ENCODE measurements at places on chromosomes 3 and 15. TPM values are rescaled to one million over a fixed set of nuclear protein-coding genes. Genes with fewer than 3 reads are reported as not detected.

DNA sequence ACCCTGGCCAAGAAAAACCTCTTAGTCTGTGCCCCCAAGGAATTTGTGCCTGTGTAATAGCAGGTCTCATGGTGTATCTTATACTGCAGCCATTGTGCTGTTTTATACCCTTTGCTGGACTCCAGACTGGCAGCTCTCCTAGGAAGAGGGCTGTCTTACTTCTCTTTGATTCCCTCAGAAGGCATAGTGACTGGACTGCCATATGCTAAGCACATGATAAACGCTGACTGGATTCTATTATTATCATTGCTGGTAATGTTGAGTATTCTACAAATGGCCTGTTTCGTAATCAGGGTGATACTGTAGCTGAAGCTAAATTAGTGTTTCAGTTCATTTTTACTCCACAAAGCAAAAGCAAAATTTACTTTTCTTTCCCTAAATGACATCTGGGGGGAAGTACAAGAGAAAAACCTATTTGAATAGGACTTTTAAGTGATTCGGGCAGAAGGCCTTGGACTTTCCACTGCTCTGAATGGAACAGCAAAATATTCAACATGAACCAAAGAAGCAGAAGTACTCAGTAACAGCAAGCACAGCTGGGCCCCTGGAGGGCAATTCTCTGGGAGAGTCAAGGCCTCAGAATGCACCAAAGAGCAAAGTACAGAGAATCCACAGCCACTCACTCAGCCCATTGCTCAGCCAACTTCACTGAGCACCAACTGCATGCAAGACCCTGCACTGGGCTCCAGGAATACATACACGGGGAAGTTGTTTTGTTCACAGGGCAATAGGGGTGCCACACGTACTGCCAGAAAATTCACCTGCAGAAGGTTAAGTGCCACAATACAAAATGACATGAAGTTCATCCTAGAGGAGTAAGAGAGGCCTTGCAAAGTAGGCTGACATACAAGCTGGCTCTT is 7.9 kb upstream of the BCL2A1 start:
- no peak for DNase-seq

- DNase-seq = no peak
These were observed 735 bp downstream of the STIMATE start for GRCh38 chr3:52896613-52897012.

DNA sequence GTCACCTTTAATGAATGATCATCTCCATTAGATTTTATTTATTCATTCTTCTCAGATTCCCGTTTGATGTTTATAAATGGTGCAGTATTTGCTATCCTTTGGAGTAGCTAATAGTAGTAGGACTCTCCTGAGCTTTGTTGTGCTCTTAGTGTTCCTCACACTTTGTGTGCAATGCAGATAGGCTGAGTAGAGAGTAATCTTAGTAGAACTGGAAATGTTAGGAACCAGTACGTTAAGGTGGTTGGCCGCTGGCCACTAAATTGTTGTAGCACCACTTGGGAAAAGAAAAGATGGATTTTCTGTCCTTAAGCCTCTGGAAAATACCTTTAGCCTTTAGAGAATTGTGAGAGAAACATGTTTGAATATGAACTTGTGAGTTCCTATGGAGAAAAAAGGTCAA is 19.9 kb upstream of the EBLN2 start:
- DNase-seq = no peak

- no peak for DNase-seq
These were observed 178.2 kb upstream of the CGNL1 start for GRCh38 chr15:57198131-57198530.

- DNase-seq = no peak
These were observed 27.8 kb upstream of the AP4E1 start for GRCh38 chr15:50880651-50881114.

DNA sequence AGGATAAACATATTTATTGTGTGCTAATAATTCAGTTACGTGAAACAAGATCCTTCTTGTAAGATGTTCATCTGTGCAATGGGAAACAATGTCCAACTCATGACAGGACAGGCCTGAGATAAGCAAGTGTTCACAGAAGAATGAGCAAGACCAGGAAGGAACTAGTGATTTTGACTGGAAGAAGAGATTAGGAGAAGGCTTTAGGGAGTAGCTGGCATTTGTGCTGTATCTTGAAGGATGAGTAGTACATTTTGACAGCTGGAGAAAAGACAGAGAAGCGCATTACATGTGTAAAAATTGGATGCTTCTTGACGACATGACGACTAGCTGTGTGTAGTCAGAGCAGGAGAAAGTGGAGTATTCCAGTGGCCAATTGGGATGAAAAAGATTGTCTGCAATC is 48.4 kb downstream of the GBE1 start:
- no peak for DNase-seq

DNA sequence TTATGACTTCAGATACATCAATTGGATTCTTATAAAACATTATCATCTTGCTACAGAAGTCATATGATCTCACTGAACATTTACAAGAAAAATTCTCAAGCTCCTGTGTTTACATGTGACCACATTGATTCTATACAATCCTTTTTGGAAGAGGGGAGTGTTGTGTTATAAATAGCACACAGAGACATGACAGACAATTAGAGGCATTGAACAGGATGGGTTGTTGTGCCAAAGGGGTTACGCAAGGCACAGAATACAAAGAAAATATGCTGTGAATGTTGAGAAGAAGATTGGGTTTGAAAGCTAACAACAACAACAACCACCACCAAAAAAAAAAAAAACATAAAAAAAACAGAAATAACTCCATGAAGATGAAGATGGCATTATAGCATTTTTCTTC is 32.5 kb upstream of the TBL1XR1 start:
- DNase-seq = no peak

DNA sequence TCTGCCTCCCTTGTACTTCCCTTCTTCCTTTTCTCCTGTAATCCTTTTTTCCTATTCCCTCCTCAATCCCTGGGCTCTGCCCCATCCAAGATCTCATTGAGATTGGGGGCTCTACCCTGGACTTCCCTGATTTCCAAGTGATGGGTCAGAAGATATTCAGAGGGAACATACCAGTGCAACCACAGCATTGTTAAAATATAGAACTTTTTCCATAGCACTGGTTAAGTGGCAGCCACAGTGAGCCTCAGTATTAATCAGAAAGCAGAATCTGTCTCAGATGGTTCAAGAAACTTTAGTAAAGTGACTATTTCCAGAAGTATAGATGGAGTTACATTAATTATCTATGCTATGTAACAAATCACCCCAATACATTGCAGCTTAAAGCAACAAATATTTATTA is 18.7 kb upstream of the SCN10A start:
- no peak for DNase-seq

GRCh38 chr15:72369964-72370363 is 5.8 kb downstream of the HEXA start:
- no peak for DNase-seq

- peak; percentile 62 for DNase-seq
These were observed 28.5 kb downstream of the BTD start for GRCh38 chr3:15629860-15630597.

DNA sequence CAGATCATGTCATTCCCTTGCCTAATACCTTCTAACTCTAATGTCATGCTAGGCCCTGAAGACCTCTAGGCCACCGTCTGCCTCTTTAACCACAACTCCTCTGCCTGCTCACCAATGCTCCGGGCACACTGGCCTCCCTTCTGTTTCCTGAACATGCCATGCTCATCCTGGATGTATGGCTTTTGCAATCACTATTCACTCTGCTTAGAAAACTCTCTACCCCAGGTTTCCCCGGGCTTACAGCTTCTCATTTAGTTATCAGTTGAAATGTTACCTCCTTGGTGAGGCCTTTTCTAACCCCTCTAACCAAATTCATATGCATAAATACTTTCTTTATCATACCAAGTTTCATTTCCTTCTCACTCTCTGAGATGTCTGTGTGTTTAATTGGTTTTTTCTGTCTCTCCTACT is 727.8 kb upstream of the CFAP20DC start:
- DNase-seq = no peak

DNA sequence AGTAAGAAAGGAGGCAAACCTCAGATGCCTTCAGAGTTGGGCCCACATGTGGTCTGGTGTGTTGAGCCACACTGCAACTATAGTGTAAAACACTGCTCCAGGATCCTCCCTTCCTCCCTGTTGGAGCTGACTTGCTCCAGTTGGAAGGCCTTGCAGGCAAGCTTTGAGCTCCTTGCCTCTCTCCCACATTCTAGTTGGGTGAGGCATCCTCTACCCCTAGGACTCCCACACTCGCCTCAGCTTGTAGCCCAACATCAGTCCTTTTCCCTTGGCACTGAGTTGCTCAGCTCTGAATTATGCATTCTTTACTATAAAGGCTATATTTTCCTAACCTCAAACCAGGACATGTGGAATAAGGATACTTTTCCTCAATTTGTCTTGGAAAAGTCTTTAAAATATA is 143.9 kb downstream of the NECTIN3 start:
- no peak for DNase-seq

DNA sequence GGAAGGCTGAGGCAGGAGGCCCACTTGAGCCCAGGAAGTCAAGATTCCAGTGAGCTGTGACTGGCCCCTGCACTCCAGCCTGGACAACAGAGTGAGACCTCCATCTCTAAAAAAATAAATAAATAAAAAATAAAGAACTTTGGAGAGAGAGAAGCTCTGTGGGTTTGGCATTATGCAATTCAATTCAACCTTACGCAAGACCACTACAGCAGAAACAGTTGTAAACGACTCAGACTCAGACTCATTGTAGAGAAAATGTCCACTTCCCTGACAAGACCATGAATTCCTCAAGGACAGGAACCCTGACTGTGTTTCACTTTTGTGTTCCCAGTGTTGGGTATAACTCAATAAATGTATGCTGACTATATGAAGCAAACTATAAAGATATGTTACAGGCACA is 90.3 kb upstream of the C3orf80 start:
- DNase-seq = no peak

- DNase-seq = no peak
These were observed 16.3 kb upstream of the IQCF2 start for GRCh38 chr3:51845129-51845528.

DNA sequence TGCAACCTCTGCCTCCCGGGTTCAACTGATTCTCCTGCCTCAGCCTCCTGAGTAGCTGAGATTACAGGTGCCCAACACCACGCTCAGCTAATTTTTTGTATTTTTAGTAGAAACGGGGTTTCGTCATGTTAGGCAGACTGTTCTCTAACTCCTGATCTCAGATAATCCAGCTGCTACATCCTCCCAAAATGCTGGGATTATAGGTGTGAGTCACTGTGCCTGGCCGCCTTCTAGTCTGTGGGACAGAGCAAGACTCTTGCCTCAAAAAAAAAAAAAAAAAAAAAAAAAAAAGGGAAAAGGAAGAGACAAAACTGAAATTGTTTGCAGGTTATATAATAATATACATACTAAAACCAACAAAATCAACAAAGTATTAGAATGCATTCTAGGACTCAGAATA is 215.2 kb downstream of the PCCB start:
- no peak for DNase-seq

GRCh38 chr3:58215317-58216025 is 4.7 kb upstream of the DNASE1L3 start:
- DNase-seq = no peak

DNA sequence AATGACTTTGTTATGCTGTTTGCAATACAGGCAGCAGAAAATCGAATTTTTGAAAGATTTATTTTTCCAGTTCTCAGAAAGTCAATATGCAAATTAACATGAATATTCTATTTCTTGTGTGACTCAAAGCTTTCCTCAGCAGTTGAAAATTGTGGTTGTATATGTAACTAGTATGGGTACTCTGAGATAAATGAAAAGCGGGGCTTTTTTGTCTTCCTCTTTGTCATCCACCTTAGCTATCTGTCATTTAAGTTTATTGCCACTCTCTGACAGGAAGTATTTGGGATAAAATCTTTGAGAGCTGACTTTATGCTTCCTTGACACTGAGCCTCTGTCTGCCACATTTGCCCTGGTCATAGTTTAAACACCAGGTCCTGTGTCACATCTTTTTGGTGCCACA is 91.5 kb downstream of the ATG7 start:
- no peak for DNase-seq

DNA sequence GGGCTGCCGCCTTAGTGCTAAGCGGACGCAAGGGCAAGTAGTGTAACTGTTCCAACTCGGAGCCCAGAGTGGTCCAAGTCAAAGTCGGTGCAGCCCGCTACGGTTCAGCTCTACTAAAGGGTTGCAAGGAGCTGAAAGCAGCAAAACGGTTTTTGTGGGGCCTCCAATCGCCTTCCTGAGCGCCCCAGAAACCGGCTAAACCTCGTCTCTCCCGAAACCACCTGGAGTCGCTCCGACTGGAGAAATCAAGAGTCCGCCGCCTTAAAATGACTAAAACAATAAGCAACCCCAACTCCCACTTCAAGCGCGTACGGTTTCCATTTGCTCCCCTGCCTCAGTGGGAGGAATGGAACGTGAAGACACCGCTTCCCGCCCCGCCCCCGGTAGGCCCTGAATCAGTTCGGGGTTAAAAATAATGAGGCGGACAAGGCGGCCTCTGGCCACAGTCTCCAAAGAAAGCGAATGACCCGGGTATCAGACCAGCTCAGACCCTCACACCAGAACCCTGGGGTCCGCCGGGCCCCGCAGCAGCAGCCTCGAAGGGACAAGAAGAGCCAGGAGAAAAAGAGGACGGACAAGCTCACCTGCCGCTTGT is 401 bp downstream of the SEC11A start:
- no peak for DNase-seq

Gene LXN
- polyA plus RNA-seq = 32.5 TPM

DNA sequence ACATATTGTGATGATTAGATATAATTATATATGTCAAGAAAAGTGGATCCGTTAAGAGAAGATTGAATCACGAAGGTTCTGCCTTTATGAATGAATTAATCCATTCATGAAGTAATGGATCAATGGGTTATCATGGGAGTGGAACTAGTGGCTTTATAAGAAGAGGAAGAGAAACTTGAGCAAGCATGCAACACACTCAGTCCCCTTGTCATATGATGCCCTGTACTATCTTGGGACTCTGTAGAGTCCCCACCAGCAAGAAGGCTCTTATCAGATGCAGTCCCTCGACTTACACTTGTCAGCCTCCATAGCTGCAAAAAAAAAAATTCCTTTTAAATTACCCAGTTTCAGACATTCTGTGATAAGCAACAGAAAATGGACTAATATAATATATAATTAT is 301.9 kb downstream of the RAP2B start:
- no peak for DNase-seq

Gene ALDH1L1
- polyA plus RNA-seq = 44.0 TPM

Gene RBP2
- 0.75 TPM for polyA plus RNA-seq

Gene IMPG2
- polyA plus RNA-seq = 0.76 TPM

- DNase-seq = no peak
These were observed 533 bp upstream of the OCA2 start for GRCh38 chr15:28099555-28100140.

DNA sequence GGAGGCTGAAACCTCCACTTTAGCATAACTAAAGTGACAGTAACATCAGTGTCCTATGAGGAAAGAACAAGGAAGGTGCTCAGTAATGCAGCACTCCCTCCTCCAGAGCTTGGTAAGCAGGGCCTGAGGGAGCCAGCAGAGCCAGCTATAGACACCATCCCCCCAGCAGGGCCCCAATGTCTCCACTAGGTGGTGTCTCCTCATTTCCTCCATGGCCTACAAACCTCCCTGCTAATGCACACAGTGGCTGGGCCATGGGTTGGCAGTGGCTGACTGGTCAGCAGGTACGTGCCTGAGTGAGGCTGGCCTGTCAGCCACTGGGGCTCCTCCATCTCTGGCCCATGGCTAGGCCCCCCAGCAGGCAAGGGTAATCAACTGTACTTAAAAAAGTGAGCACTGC is 13.6 kb downstream of the MRPS25 start:
- DNase-seq = no peak
